ENCODE measurements at places on chromosomes 16 and 17.

- no peak for DNase-seq
- H3K27ac ChIP-seq: no peak overlapping the region
- H3K36me3 ChIP-seq: peaks cover 21% of the 10 kb centered on the region
Measured at GRCh38 chr17:46732754-46733398, 85.6 kb downstream of the WNT3 start.

DNA sequence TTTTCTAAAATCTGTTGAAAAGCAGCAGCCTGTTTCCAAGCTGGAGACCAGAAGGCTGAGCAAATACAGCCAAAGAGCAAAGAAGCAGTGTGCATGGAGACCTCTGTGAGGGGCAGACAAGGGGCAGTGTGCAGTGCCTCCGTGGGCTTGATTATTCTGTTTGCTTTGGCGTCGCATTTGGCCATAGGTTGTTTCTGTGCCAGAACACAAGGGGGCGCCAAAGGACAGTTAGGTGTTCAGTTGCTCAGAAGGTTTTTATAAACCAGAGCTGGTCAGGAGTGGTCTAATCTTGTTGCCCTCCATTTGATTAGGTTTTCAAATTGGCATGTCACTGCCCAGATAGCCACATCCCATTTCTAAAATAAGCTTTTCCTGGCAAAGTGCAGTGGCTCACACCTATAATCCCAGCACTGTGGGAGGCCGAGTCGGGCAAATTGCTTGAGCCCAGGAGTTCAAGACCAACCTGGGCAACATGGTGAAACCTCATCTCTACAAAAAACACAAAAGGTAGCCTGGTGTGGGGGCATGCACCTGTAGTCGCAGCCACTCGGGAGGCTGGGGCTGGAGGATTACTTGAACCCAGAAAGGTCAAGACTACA lies 10.6 kb downstream of the MYH3 start:
- peak; percentile 36 for DNase-seq
- peaks cover 6% of the 10 kb centered on the region for H3K36me3 ChIP-seq
- no peak overlapping the region for H3K4me3 ChIP-seq
- H3K27me3 ChIP-seq: no peaks in the 10 kb centered on the region
- H3K4me1 ChIP-seq: no peaks in the 10 kb centered on the region

GRCh38 chr16:88971371-88972097 lies 5.5 kb downstream of the CBFA2T3 start:
- no peaks in the 10 kb centered on the region for H3K4me1 ChIP-seq
- peaks cover 2% of the 10 kb centered on the region for H3K36me3 ChIP-seq
- peaks cover 39% of the 10 kb centered on the region for H3K27me3 ChIP-seq
- no peak overlapping the region for H3K4me3 ChIP-seq

GRCh38 chr16:55658898-55659420 lies 3.2 kb downstream of the SLC6A2 start:
- no peak overlapping the region for H3K27ac ChIP-seq
- H3K4me1 ChIP-seq: no peaks in the 10 kb centered on the region
- H3K27me3 ChIP-seq: peaks cover 25% of the 10 kb centered on the region
- H3K36me3 ChIP-seq: no peaks in the 10 kb centered on the region
- DNase-seq: no peak

- H3K4me1 ChIP-seq: no peaks in the 10 kb centered on the region
- H3K27ac ChIP-seq: no peak overlapping the region
Measured at GRCh38 chr17:27667656-27668487, 36.9 kb downstream of the LGALS9 start.

GRCh38 chr17:49407981-49408501 lies 6.6 kb downstream of the PHB1 start:
- H3K36me3 ChIP-seq: peaks cover 48% of the 10 kb centered on the region
- peaks cover 39% of the 10 kb centered on the region for H3K4me1 ChIP-seq
- H3K27ac ChIP-seq: peak overlapping the region; percentile 19
- peak; percentile 81 for DNase-seq

All from central memory CD8-positive, alpha-beta T cell (primary cell).